DND-41 (cell line): ENCODE measurements at places on chromosomes 11 and 22.

GRCh38 chr11:86103808-86104207 is 34.9 kb upstream of the PICALM start:
- DNase-seq: no peak

GRCh38 chr11:71182791-71183677 is 69.3 kb downstream of the SHANK2 start:
- no peak for DNase-seq

DNA sequence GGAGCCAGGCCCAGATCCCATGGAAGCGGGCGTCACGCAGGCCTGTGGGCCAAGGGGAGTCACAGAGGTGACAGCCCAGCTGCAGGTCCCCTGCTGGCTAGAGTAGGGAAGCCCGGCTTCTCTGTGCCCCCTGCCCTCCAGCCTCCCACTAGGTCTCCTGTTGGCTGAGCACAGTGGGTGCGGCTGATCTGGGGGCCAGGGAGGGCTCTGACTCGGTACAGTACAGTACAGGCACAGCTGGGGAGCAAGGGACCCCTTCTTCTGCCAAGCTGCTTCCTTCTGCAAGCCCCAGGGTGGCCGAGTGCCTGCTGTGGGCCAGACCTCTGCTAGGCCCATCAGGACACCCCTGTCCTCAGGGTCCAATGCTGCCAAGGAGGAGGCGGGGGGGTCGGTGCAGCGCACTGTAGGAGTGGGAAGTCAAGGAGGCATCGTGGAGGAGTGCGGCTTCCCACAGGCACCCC is 10.1 kb downstream of the SUSD2 start:
- no peak for DNase-seq

GRCh38 chr11:79419120-79419519 is 21.7 kb downstream of the TENM4 start:
- DNase-seq: no peak

DNA sequence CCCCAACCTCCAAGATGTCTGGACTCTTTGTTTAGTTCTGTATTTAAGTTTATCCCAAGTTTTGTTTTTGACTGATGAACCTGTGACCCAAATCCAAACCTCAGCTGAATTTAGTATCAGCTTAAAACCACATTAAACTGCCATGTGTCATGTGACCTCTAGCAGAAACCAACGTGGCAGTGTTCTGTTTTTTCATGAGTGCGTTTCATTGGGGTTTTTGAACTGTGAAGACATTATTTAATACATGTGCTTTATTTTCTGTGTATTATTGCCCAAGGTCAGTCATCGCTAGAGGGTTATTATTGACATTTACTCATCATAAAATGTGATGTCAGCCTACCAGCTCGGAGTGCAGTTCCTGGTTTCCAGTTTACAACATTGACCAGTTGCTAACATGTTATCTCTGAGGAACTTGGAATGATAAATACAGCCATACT is 1.8 kb downstream of the TLCD5 start:
- DNase-seq: no peak

GRCh38 chr22:35589071-35589755 is 27.9 kb downstream of the MB start:
- no peak for DNase-seq

GRCh38 chr11:134957540-134958335 is 545.7 kb upstream of the B3GAT1 start:
- DNase-seq: no peak

GRCh38 chr11:34825315-34825669 is 90.9 kb downstream of the APIP start:
- no peak for DNase-seq

- DNase-seq: no peak
Observed at GRCh38 chr11:120985718-120986569, 38.0 kb upstream of the TBCEL start.
